ENCODE measurements at places on chromosomes 7 and 10.

- DNase-seq: no peak
These were observed 656.0 kb downstream of the CNTNAP2 start for GRCh38 chr7:146772601-146773000.

DNA sequence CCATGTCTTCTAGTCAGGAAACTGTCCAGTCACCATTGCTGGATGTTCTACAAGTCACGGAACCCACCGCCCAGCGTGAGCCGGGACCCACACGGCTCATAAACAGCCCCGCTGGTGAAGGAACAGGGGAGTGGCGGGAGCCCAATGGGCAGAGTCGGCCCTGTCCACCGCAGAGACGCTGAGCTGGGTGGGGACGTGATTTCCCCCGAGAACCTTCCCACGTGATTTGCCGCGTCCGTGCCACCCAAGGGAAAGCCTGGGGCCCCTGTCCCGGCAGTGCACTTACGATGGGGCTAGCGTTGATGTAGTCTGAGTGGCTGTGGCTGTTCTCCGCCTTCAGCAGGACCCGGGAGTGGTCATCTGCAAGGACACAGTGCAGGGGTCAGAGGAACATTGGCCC lies 266.9 kb downstream of the DNAJB6 start:
- no peak for DNase-seq

DNA sequence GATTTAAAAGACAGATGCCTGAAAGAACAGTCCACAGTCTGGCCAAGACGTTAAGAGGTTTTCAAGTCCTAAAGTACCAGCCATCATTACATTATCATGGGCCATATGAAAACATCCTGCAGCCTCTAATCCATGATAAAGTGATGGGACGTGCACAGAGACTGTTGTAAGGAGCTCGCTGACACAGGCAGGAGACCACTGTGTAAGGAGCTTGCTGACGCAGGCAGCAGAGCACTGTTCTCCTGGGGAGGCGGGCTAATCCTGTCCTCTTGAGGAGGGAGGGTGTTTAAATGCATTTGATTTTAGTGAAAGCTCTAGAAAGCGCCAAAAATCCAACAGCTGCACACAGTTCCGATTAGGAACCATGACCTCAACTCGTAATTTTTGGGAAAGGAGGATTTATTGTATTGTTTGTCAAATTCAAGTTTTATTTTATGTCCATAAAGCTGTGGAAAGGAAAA lies 16.9 kb downstream of the SVIL start:
- no peak for DNase-seq

DNA sequence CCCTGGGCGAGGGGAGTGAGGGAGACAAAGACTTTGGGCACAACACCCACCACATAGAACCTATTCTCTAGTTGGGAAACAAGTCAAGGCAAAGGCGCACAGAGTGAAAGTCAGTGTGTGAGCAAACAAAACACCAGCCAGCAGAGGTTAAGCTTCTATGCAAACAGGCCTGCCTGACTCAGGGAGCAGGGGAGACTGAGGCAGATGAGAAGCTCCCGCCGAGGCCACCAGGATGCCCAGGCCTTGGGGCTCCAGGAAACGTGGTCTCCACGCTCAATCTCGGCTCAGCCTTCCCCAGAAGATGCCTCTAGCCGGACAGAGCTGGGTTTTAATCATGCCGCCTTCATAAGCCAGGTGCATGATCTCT lies 74.1 kb upstream of the KCNMA1 start:
- DNase-seq: no peak

- no peak for DNase-seq
These were observed 608.8 kb downstream of the PARD3 start for GRCh38 chr10:34206078-34206934.
